ENCODE measurements at places on chromosomes 4 and X.

DNA sequence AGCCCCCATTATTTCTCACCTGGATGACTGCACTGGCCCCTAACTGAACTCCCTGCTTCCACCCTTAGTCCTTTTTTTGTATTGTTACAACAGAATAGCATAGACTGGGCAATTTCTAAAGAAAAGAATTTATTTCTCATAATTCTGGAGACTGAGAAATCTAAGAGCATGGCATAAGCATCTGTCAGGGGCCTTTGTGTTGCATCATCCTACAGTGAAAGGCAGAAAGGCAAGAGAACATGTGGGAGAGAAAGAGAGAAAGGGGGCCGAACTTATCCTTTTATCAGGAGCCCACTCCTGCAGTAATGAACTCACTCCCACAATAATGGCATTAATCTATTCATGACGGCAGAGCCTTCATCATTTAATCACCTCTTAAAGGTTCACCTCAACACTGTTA lies 122.1 kb downstream of the EFNB1 start:
- DNase-seq, result no peak

- no peak for DNase-seq
Measured at GRCh38 chr4:38056011-38056685, 96.0 kb downstream of the PTTG2 start.

GRCh38 chr4:3599951-3600350 lies 67.7 kb upstream of the LRPAP1 start:
- DNase-seq, result no peak

DNA sequence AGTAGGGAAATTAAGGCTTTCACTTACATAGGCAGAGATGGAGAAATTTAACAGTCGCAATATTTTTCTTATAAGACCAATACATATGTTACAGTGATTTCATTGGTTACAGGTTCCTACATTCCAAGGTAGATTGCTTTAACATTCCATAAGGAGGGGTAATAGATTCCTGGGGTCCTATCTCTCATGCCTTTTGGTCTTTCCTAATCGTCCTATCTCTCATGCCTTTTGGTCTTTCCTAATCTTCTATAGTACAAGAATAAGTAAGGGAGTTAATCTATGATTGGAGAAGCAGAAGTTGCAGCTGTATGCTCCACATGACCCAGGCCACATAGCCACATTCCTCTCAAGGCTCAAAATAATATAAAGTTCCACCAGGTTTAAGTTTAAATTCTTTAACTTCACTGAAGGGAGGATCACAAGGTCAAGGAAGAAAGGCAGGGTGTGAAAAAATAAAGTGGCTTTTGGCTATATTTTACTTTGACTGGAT lies 285.0 kb upstream of the BOD1L1 start:
- DNase-seq, result no peak

- no peak for DNase-seq
Measured at GRCh38 chrX:113133316-113133715, 292.7 kb upstream of the AMOT start.

DNA sequence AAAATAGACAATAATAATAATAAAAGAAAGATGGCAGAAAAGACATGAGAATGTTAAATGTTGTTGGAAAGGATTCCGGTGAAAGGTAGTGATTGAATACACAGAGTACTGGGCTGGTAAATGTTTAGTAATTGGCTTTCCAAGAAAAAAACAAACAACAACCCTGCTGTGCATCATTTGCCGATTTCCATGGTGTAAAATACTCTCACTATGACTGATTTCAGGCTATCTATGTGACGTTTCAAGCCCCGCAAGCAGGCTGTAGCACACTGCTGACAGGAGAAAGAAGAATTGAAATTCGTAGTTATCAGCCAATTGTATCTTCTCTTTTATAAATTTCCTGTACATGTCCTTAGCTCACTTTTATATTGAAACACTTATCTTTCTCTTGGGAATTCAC lies 13.6 kb upstream of the SEPTIN6 start:
- DNase-seq, result no peak

GRCh38 chr4:89173336-89174090 lies 62.2 kb downstream of the TIGD2 start:
- no peak for DNase-seq

- no peak for DNase-seq
Measured at GRCh38 chrX:139842326-139843185, 90.3 kb downstream of the ATP11C start.

DNA sequence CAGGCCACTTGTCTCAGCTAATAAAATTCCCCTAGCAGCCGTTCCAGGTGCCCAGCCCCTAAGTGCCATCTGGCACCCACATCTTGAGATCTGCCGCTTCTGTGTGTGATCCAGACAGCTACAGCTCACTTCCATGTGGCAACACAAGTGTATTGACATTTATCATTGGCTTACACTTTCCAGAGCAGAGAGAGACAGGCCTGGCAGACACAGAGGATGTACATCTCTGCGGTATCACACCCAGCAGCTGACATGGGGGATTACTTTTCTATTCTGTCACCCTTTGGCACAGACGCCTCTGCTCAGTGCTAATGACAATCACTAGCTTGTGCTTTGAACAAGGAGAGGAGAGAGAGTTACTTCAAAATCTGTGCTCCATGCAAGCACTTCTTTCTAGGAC lies 195.9 kb downstream of the KDR start:
- DNase-seq, result no peak

DNA sequence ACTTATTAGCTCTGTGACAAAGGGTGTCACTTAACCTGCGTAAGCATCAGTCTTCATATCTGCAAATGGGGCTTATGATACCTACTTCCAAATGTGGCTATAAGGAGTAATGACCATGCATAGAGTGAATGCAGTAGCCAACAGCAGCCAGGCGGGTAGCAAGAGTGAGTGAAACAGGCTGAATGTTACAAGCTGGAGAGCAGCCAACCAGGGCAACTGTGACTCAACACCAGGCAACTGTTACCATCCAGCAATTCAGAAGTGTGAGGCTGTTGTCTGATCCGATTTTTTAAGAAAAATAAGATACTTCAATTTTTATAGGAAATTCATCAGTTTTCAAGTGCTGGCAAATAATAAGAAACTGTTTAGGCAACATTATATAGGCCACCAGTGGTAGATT lies 270.2 kb upstream of the TAPT1 start:
- no peak for DNase-seq

Measured in left colon (tissue), 2 donors.